Progenitor cell of endocrine pancreas (in vitro differentiated cells): ENCODE measurements at places on chromosomes 2 and 18. TPM values are rescaled to one million over a fixed set of nuclear protein-coding genes. Genes with fewer than 3 reads are reported as not detected.

Gene CTAGE1
- total RNA-seq: not detected in 2 replicates

Gene G6PC2
- total RNA-seq: not detected in 2 replicates

Gene POLE4
- 27.7 and 33.4 TPM in 2 replicates for total RNA-seq

Gene NEUROD1
- total RNA-seq: 28.6 and 33.3 TPM in 2 replicates

Gene C2orf81
- total RNA-seq: 11.3 and 13.4 TPM in 2 replicates

Gene TMEM247
- not detected in 2 replicates for total RNA-seq

Gene TLX2
- total RNA-seq: 0.33 TPM in 1 of 2 replicates, not detected in the other

Gene SPATA3
- total RNA-seq: not detected in 2 replicates

Gene TGFA
- total RNA-seq: 3.0 and 3.8 TPM in 2 replicates

Gene COX7A2L
- 84.3 and 85.7 TPM in 2 replicates for total RNA-seq

Gene ECEL1
- total RNA-seq: 2.0 and 2.9 TPM in 2 replicates

Gene ZC3H8
- total RNA-seq: 17.6 and 23.7 TPM in 2 replicates

Gene CRYGC
- total RNA-seq: not detected in 2 replicates

Gene SH3BP4
- total RNA-seq: 45.7 and 49.0 TPM in 2 replicates

Gene RNF152
- total RNA-seq: 32.0 and 33.4 TPM in 2 replicates

Gene GPAT2
- not detected in 2 replicates for total RNA-seq

Gene POTEC
- not detected in 2 replicates for total RNA-seq

Gene DIPK1C
- not detected in 2 replicates for total RNA-seq

Gene ACMSD
- not detected in 2 replicates for total RNA-seq

Gene POMC
- total RNA-seq: 5.4 and 6.5 TPM in 2 replicates

Gene TFCP2L1
- 0.78 and 0.86 TPM in 2 replicates for total RNA-seq

Gene CRYBA2
- 24.4 and 30.1 TPM in 2 replicates for total RNA-seq

Gene CD28
- not detected in 2 replicates for total RNA-seq

Gene SS18
- 84.4 and 88.2 TPM in 2 replicates for total RNA-seq

Gene ZAP70
- 2.6 and 3.8 TPM in 2 replicates for total RNA-seq

Gene EGR4
- 0.12 TPM in 1 of 2 replicates, not detected in the other for total RNA-seq

Gene MERTK
- total RNA-seq: 20.1 and 20.7 TPM in 2 replicates

Gene GTF2A1L
- total RNA-seq: not detected in 2 replicates

Gene MEP1B
- not detected in 2 replicates for total RNA-seq

Gene POTEE
- total RNA-seq: 3.3 and 4.7 TPM in 2 replicates

Gene CLEC4F
- not detected in 2 replicates for total RNA-seq

Gene R3HDM1
- 58.9 and 60.4 TPM in 2 replicates for total RNA-seq

Gene MRPS5
- 59.8 and 62.5 TPM in 2 replicates for total RNA-seq

Gene DPP10
- 44.6 and 44.9 TPM in 2 replicates for total RNA-seq

Gene ANKRD29
- 0.36 and 0.41 TPM in 2 replicates for total RNA-seq

Gene STEAP3
- total RNA-seq: 3.9 and 6.8 TPM in 2 replicates

Gene RGPD3
- 0.07 and 0.38 TPM in 2 replicates for total RNA-seq

Gene LANCL1
- 54.0 and 58.1 TPM in 2 replicates for total RNA-seq

Gene VWC2L
- 0.16 TPM in 1 of 2 replicates, not detected in the other for total RNA-seq

Gene ALKAL2
- total RNA-seq: 0.22 and 0.42 TPM in 2 replicates

Gene SCYGR7
- total RNA-seq: not detected in 2 replicates

Gene ABCA12
- total RNA-seq: 0.19 and 0.29 TPM in 2 replicates

Gene WNT10A
- total RNA-seq: not detected in 2 replicates

Gene TDRD15
- 0.04 TPM in 1 of 2 replicates, not detected in the other for total RNA-seq

Gene ZNF2
- 5.7 and 6.5 TPM in 2 replicates for total RNA-seq

Gene RGPD4
- 0.11 TPM in 1 of 2 replicates, not detected in the other for total RNA-seq

Gene PTPRM
- total RNA-seq: 22.4 and 23.2 TPM in 2 replicates

Gene DSG2
- total RNA-seq: 119 and 120 TPM in 2 replicates

Gene OXER1
- 4.3 and 4.6 TPM in 2 replicates for total RNA-seq
